ENCODE measurements at places on chromosomes 2 and 18.

GRCh38 chr2:238821391-238821790, 26.5 kb upstream of the TWIST2 start:
- H3K4me1 ChIP-seq, result no peaks in the 10 kb centered on the region
- H3K36me3 ChIP-seq, result no peaks in the 10 kb centered on the region
- H3K4me3 ChIP-seq, result no peak overlapping the region
- peaks cover 36% of the 10 kb centered on the region for H3K27me3 ChIP-seq

GRCh38 chr2:98806236-98806697, 75.3 kb upstream of the MGAT4A start:
- no peaks in the 10 kb centered on the region for H3K36me3 ChIP-seq
- H3K27ac ChIP-seq, result no peak overlapping the region
- no peaks in the 10 kb centered on the region for H3K27me3 ChIP-seq
- H3K4me3 ChIP-seq, result no peak overlapping the region
- H3K4me1 ChIP-seq, result peaks cover 64% of the 10 kb centered on the region

GRCh38 chr2:29747786-29748470, 173.5 kb downstream of the ALK start:
- DNase-seq, result peak; percentile 7
- no peaks in the 10 kb centered on the region for H3K4me1 ChIP-seq

DNA sequence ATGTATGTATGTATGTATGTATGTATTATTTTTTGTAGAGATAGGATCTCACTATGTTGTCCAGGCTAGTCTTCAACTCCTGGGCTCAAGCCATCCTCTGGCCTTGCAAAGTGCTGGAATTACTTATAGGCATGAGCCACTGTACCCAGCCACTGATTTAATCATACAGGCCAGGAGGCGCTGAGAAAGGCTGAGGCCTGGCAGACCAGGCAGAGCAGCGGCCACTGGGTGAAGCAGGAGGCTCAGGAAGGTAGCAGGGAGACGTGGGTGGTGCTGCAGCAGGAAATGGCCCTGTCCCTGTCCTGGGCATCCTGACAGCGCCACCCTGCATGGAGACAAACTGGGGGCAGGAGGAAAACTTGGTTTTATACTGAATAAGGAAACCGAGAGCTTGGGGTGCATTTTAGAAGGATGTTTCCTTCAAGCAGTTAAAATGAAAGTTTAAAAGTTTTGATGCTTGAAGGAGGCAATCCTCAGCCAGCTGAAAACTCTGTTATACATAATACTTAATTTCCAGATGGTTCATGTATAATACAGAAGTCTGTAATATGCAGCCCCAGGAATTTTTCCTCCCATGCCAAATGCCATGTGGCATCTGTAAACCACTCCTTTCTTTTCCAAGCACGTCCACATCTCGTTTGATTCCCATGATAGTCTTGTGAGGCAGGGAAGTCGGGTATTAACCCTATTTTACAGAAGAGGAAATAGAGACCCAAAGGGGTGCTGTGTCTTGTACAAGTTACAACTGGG, 182.4 kb downstream of the CELF4 start:
- no peak overlapping the region for H3K27ac ChIP-seq
- DNase-seq, result no peak
- H3K4me3 ChIP-seq, result no peak overlapping the region
- H3K4me1 ChIP-seq, result no peaks in the 10 kb centered on the region
- no peaks in the 10 kb centered on the region for H3K36me3 ChIP-seq

- no peak overlapping the region for H3K4me3 ChIP-seq
- H3K27ac ChIP-seq, result no peak overlapping the region
- no peaks in the 10 kb centered on the region for H3K4me1 ChIP-seq
- H3K27me3 ChIP-seq, result no peaks in the 10 kb centered on the region
- no peaks in the 10 kb centered on the region for H3K36me3 ChIP-seq
These were observed 238.1 kb downstream of the LPIN1 start for GRCh38 chr2:11984316-11985158.

- no peaks in the 10 kb centered on the region for H3K4me1 ChIP-seq
- H3K27ac ChIP-seq, result no peak overlapping the region
- DNase-seq, result no peak
- H3K36me3 ChIP-seq, result no peaks in the 10 kb centered on the region
- H3K4me3 ChIP-seq, result no peak overlapping the region
- no peaks in the 10 kb centered on the region for H3K27me3 ChIP-seq
These were observed 115.2 kb downstream of the OSBPL6 start for GRCh38 chr2:178309541-178309940.

DNA sequence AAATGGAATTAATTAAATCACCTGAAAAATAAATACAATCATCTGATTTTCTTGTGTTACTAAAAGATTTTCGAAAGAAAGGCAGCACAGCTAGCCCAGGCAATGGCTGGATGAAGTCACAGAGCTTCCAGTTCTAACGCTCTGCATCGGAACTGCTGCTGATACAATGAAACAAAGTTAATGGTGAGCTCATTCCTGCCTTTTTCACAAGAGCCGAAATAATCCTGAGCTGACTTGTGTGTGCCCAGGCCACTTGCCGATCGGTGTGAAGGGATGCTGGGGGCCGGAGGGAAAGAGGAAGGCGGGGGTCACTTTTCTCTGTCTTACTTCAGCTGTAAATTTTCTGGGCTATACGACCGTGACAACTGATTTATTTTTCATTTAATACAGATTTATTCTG, 149.5 kb downstream of the INO80D start:
- DNase-seq, result no peak
- H3K36me3 ChIP-seq, result no peaks in the 10 kb centered on the region
- H3K27ac ChIP-seq, result no peak overlapping the region
- H3K4me1 ChIP-seq, result peaks cover 15% of the 10 kb centered on the region
